ENCODE measurements at places on chromosomes 2 and 18.

GRCh38 chr2:181313845-181314244 is 143.3 kb upstream of the ITGA4 start:
- DNase-seq = no peak

DNA sequence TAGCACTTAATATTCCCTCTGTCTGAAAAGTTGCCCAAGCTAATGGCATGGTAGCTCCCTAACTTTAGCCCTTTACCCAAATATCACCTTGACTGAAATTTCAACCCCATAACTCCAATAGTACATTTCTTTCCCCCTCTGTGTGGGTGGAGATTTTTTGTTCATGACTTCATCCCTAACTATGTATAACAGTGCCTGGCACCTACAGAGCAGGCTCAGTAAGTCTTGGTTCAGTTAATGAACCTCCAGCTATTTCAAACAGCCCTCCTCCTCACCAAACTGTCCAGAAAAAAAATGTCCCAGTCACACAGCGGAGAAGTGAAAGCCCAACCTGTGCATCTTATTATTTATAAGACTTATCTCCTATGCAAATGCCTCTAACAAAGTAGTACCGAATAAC is 18.6 kb downstream of the BUB1 start:
- no peak for DNase-seq

DNA sequence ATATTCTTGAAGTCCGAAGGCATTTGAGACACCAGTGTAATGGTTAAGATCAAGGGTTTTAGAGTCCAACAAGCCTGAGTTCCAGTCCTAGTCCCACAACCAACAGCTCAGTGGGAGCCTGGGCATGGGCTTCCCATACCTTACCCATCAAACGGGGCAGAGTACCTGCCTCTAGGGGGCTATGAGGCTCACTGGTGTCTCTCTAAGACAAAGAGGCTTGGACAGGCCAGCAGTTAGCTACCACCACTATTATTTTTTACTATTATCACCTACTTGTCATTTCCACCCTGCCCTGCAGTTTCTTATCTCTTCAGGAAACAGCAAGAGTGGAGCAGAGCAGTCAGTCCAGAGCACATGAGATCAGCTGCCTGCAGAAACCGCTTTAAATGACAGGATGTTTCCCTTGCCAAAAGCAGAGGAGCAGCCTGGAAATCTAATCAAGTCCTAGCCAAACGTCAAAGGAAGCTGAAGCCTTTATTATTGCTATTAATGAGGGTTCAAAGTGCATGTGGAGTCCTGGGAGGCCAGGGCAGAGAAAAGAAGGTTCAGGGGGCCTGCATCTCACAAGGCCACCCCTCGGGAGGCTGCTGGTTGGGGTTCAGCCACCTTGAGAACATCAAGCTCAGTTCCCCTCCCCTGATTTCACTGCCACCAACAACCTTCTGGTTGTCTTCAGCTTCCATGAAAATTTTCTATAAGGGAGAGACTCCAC is 66.6 kb downstream of the STPG4 start:
- no peak for DNase-seq

GRCh38 chr18:22052405-22053105 is 116.8 kb upstream of the GATA6 start:
- DNase-seq = no peak

GRCh38 chr2:239196474-239197021 is 204.3 kb downstream of the HDAC4 start:
- no peak for DNase-seq

- DNase-seq = no peak
These were observed 56.3 kb downstream of the SLC16A14 start for GRCh38 chr2:230012267-230012884.

Data from GM20000 (cell line).